IPS DF 6.9 (cell line): ENCODE measurements at places on chromosomes 16 and 17.

DNA sequence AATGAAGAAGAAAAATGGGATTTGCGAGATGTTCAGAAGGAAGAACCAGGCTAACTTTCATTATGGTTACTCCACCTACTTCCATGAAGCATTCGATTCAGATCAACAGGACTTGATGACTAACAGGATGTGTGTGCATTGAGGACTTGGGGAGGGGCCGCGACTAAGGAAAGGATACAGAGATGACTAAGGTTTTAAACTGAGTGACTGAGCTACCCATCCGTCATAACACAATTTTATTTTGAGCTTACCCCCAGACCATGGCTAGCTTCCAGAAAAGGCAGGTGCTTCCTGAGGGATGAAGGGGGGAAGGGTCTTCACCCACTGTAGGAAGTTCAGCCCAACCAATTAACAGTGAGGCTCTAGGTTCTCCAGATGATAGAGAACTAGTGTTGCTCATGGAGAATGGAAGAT, 2.5 kb upstream of the CDYL2 start:
- no peak for DNase-seq

- no peak for DNase-seq
Observed at GRCh38 chr17:385178-385835, 32.7 kb upstream of the RPH3AL start.

DNA sequence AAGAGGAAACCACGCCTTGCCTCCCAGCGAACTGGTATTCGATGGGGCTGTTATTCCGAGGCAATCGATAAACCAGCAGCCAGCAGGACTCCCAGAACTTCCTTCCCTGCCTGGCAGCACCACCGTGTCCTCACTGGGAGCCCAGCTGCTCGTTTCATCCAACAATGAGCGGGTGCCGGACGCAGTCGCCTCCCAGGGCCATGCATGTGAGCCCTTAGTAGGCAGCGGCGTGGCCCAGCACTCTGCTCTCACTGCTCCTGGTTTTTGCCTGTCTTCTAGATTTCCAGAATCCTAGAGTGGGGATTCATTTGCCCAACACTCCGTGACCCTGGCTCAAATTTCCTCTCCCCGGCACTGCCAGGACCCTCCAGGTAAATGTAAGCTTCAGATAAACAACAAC, 29.1 kb upstream of the RASD1 start:
- no peak for DNase-seq

DNA sequence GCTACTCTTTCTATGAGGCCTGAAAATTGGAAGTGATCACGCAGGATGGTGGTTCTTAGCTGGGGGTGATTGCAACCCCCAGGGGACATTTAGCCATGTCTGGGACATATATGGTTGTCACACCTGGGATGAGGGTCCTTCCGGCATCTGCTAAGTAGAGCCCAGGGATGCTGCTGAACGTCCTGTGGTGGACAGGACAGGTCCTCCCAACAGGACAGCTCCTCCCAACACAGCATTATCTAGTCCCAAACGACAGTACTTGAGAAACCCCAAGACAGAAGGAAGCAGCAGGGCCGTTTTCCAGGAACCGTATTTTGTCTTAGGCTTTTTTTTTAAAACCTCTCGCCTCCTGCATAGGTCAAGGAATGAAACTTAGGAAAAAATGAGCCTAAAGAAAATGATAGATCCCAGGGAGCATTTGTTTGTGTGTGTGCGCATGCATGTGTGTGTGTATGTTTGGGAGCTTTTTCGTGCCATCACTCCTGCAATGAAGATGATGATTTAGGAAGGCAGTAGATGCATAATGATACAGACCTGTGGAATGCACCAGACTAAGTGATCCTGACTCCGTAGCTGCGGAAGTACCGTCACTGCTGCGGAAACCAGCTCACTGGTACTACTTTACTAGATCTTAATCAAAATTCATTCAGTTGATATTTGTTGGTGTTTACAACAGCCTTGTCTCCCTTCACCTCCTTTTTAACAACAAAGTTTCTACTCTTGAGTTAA, 118.2 kb downstream of the SNX29 start:
- DNase-seq: no peak

DNA sequence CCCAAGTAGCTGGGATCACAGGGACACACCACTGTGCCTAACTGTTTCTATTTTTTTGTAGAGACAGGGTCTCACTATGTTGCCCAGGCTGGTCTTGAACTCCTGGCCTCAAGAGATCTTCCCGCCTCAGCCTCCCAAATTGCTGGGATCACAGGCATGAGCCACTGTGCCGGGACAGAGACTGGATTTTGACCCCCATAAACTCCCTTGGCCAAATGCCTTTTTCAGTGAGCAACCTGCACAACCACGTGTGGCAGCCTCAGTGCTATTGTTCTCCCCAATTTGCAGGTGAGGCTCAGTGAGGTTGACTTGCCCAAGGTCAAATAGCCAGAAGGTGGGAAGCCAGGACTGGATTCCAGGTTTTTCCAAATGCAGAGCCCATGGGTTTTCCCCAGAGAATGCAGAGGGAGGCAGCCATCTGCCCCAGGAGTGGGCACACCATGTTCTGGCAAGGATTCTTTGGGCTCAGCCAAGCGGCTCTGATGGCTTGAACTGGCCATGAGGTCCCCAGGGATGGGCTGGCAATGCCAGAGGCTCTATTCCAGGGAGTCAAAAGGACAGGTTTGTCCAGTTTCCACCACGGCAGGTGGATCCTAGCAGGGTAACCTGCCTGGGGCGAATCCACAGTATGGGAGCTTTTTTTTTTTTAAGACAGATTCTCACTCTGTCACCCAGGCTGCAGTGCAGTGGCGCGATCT, 1.8 kb downstream of the IL27 start:
- no peak for DNase-seq

GRCh38 chr16:2426941-2427361, 2.3 kb upstream of the CCNF start:
- no peak for DNase-seq

- no peak for DNase-seq
Observed at GRCh38 chr17:77726549-77727006, 231.9 kb upstream of the TNRC6C start.

DNA sequence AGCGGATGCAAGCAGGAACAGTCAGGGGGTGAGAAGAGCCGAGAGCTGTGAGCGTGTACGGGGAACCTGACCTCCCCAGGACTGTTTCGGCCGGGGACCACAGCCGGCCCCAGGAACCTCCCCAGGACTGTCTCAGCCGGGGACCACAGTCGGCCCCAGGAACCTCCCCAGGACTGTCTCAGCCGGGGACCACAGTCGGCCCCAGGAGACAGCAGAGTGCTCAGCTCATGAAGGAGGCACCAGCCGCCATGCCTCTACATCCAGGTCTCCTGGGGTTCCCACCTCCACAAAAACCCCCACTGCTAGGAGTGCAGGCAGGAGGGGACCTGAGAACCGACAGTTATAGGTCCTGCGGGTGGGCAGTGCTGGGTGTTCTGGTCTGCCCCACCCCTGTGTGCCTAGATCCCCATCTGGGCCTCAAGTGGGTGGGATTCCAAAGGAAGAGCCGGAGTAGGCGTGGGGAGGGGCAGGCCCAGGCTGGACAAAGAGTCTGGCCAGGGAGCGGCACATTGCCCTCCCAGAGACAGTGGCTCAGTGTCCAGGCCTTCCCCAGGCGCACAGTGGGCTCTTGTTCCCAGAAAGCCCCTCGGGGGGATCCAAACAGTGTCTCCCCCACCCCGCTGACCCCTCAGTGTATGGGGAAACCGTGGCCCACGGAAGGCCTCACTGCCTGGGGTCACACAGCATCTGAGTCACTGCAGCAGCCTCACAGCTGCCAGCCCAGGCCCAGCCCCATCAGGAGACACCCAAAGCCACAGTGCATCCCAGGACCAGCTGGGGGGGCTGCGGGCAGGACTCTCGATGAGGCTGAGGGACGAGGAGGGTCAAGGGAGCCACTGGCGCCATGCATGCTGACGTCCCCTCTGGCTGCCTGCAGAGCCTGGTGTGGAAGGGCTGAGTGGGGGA, 4.3 kb downstream of the RHBDF1 start:
- DNase-seq: no peak

GRCh38 chr16:9528511-9529079, 437.2 kb downstream of the HAPSTR1 start:
- no peak for DNase-seq

GRCh38 chr16:29705030-29705429, 26.1 kb downstream of the QPRT start:
- no peak for DNase-seq

- no peak for DNase-seq
Observed at GRCh38 chr17:2954898-2955445, 108.4 kb downstream of the OR1D5 start.
